Kidney (tissue), 22 donors: ENCODE measurements at places on chromosomes 7 and 10. TPM values are rescaled to one million over a fixed set of nuclear protein-coding genes. Genes with fewer than 3 reads are reported as not detected.

DNA sequence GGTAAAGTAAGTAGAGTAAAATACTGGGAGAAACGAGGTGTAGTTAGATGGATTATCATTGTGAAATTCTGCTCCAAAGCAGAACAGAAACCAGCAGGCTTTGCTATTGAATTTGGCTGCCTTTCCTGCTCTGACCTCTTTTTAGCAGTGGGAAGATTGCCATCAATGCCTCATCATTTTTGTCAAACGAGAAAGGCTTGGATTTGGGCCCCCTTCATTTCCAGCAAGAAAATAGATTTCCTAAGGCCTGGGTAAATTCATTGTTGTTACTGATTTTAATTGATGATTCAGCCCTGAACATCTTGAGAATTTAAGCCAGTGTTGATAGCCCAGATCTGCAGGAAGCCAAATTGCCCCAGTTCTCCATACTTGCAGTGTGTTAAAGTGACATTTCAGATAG lies 35.2 kb upstream of the ASAH2 start:
- H3K27ac ChIP-seq = no peak overlapping the region
- H3K27me3 ChIP-seq = no peaks in the 10 kb centered on the region
- no peak for DNase-seq
- H3K4me3 ChIP-seq = no peak overlapping the region

- H3K36me3 ChIP-seq = no peaks in the 10 kb centered on the region
- no peaks in the 10 kb centered on the region for H3K4me1 ChIP-seq
- H3K27ac ChIP-seq = no peak overlapping the region
- H3K27me3 ChIP-seq = no peaks in the 10 kb centered on the region
Observed at GRCh38 chr7:30977222-30977621, 13.5 kb downstream of the GHRHR start.

Gene CPA2
- total RNA-seq = not detected

Gene FAM237B
- total RNA-seq = not detected

Gene LRRC17
- 4.0 TPM for total RNA-seq
